KBM-7 (cell line): ENCODE measurements at places on chromosomes 5 and 9.

DNA sequence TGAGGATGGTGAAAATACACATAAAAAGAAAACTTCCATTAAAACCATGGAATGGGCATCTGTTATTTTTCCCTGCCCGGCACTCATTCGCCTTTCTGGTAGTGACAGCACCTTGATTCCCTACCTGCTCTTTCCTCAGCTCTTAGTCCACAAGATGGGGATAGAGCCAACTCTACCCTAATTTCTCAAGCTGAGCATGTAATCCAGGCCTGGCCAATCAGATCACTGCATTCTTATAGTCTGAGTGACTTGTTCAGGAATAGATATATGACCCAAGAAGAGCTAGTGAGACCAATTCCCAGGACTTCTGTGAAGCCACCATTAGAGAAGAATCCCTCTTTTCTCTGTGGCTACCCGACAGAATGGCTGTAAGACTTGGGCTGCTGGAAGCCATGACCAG lies 58.1 kb downstream of the TSSK1B start:
- DNase-seq: no peak

- DNase-seq: no peak
Observed at GRCh38 chr5:107518616-107519015, 152.1 kb downstream of the EFNA5 start.

- no peak for DNase-seq
Observed at GRCh38 chr5:149391524-149391923, 12.4 kb upstream of the IL17B start.

- no peak for DNase-seq
Observed at GRCh38 chr5:12901696-12902095, 997.5 kb upstream of the CTNND2 start.

DNA sequence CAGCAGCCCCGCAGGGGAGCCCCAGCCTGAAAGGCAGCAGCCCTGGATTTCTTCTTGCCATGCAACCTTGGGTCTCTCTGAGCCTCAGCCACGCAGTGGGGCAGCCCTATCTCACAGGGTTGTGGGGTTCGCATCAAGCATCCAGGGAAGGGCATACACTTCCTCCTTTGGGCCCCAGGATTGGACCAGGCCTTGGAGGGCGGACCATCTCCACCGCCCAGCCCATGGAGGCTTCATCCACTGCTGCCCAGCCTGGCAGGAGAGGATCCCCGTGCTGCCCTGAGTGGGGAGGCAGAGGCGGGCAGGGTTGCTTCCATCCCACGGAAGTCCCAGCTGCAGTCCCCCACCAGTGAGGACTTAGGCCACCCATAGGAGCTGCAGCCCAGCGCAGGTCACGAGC lies 5.3 kb downstream of the ADAMTS2 start:
- DNase-seq: no peak
